ENCODE measurements at places on chromosomes 2 and 18.

GRCh38 chr2:183000846-183001245 lies 37.4 kb downstream of the NCKAP1 start:
- DNase-seq = no peak

GRCh38 chr2:205836477-205837221 lies 154.3 kb downstream of the NRP2 start:
- peak; percentile 34 for DNase-seq

DNA sequence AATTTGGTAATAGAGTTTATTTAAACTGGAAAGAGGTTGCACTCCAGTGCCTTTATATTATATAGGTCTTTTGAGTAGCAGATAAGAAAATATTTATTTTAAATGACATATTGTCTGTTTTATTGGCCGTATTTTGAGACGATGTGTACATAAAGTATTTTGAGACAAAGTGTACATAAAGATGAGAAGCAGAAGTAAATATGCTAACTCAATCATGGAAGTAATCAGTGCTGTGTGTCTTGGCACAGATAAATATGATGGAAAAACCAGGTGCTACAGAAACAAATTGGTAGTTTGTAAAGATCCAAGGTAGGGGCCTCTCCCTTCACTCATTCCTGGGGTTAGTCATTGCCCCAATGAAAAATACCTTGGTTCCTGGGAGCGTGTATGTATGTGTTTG lies 382.9 kb downstream of the DSEL start:
- no peak for DNase-seq

GRCh38 chr2:185147361-185147760 lies 549.0 kb downstream of the ZNF804A start:
- no peak for DNase-seq

DNA sequence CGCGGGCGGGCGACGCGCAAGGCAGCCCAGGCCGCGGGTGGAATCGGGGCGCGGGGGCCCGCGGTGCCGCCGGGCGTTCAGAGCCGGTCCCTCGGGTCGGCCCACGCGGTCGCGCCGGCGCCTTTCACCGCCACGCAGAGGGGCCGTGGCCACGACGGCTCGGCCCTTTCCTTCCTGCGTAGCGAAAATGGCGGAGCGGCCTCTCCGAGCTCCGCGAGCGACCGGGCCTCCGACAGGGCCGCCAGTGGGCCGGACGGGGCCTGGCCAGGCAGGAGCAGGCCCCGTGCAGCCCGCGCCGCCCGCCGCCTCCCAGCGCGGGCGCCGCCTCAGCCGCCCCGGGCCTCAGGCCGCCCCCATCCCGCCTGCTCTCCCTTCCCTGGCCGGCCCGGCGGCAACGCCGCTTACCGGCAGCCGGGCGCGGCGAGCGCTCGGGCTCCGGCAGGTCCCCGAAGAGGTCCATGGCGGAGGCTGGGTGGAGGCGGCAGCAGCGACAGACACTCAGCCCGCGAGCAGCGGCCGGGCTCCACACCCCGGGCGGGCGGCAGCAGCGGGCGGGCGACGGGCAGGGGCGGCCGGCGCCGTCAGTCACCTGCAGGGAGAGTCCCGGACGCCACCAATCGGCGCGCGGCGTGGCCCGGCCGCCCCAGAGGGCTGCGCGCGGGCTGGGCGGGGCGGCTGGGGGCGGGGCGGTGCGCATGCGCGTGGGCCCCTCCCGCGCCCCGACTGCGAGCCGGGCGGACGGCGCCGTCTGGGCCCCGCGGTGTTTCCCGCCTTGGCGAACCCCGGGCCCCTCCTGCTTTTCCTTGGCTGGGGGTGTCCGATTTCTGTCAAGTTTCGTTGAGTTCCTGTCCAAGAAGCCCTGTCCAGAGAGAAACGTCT lies at the start of gene ILKAP:
TSS of gene ILKAP (minus strand) at position 602 of the 879 bp plus-strand sequence. CDS start at position 460, 142 bp downstream.
- DNase-seq = peak; percentile 89

DNA sequence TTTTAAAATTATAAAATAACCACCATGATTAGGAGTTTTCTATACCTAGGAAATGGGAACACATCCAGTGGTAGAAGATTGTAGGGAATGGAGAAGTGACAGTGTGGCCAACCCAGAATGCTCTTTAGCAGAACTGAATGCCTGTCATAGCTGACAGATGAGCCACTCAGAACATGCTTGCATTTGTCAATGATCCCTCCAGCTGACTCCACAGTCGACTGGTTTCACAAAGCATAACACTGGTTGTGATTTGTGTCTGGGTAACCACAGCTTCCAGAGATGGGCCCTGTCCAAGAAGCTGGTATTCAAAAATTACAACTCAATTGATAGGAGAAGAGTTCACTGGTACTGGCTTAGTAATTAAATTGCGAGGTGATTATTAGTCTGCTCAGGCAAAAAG lies 9.0 kb upstream of the CTIF start:
- DNase-seq = no peak

DNA sequence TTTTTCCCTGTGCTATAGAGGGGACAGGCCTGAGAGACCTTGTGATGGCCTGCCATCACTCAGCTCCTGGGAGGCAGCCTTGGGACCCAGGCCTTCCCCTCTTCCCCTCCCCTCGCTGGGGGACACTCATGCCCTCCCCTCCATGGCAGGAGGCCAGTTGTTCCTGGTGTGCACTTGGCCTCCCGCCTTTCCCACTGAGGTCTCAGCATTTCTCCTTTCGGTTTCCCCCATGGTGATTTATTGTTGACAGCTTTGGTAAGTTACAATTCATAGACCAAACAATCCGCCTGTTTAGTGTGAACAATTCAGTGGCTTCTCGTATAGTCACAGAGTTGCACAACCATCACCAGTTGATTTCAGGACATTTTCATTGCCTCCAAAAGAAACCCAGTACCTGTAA lies 10.2 kb upstream of the CNDP1 start:
- DNase-seq = no peak

DNA sequence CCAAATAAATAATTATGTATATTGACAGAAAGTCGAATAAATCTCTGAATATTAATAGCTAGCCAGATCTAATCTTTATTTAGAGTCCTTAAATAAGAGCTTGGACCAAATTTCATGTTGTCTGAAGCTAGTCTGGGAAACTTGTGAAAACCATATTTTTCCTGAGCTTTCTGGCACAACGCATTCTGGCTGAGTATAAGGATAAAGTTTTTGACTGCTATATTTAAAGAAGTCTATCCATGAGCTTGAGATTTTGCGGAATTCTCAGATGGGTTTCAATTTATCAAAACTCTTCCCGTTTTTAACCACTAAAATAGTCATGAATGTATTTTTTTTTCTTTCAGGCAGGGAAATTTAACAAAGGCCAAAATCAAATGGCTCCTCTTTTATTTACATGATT lies 23.8 kb downstream of the FAP start:
- no peak for DNase-seq

DNA sequence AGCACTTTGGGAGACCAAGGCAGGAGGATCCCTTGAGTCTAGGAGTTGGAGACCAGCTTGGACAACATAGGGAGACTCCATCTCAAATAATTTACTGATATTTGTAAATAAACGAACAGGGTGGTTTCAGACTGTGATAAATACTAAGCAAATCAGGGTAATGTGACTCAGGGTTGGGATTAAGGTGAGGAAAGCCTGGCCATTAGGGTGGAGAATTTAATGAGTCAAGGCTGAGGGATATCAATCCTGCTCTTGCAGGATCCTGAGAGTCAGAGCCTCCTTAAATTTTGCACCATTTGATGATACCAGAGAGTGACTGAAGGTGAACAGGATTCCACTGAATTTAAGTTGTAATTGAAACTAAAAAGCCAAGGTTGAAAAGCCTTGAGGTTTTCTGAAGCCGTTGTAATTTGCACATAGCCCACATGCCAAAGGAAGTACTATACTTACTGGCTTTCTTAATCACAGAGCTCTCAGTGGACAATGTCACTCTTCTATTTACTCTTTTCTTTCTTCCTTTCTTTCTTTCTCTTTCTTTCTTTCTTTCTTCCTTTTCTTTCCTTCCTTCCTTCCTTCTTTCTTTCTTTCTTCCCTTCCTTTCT lies 28.6 kb upstream of the AP1S3 start:
- DNase-seq = no peak

GRCh38 chr18:74608681-74609080 lies 11.0 kb downstream of the ZNF407 start:
- no peak for DNase-seq

DNA sequence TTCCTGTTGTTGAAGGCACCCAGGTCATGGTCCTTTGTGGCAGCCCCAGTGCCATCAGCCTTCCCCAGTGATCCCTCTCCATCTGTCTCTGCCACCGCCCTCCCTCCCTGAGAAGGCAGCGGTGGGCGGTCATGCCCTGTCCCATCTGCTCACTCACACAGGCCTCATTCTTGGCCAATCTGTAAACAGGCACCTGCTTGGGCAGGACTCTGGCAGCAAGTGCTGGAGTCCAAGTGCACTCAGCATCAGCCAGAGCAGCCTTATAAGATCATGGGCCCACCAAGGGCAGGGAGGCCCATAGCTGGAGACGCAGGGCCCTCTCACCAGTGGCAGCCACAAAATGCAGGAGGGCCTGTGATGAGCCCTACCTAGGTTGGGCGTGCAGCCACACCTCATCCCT lies 140.9 kb downstream of the TWIST2 start:
- no peak for DNase-seq

- DNase-seq = no peak
Observed at GRCh38 chr18:25332002-25332401, 20.0 kb downstream of the ZNF521 start.

- DNase-seq = no peak
Observed at GRCh38 chr2:105596411-105596921, 148.2 kb upstream of the NCK2 start.

DNA sequence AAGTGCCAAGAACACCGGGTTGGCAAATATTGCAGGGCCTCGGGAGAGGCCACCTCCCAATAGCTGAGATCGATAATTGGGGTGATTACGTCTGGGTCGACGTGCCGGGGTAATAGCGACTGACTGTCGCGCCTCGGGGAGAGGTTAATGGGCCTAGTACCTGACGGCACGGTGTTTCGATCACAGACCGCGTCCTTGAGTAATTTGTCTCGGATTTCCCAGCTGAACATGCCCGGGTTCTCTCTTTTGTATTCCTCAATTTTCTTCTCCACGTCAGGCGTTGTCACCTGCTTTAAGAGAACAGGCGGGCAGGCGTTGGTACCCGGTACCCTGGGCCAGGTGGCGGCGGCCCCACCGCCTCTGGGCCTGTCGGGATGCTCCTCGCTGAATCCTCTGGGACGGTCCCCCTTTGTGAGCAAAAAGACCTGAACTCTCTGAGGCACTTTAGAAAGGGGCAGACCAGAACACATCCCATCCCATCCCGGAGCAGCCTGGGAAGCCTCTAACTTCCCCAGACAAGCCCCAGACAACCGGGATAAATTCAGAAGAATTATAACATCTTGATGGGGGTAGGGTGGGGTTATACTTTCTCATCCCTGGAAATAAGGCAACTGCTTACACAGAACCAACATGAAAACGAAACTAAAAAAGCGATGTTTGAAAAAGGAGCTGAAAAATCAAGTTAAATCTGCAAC lies 3.3 kb downstream of the PAX3 start:
- no peak for DNase-seq

GRCh38 chr2:231605607-231606091 lies 13.0 kb downstream of the TEX44 start:
- DNase-seq = peak; percentile 60

- no peak for DNase-seq
Observed at GRCh38 chr2:221518935-221519625, 53.0 kb downstream of the EPHA4 start.

DNA sequence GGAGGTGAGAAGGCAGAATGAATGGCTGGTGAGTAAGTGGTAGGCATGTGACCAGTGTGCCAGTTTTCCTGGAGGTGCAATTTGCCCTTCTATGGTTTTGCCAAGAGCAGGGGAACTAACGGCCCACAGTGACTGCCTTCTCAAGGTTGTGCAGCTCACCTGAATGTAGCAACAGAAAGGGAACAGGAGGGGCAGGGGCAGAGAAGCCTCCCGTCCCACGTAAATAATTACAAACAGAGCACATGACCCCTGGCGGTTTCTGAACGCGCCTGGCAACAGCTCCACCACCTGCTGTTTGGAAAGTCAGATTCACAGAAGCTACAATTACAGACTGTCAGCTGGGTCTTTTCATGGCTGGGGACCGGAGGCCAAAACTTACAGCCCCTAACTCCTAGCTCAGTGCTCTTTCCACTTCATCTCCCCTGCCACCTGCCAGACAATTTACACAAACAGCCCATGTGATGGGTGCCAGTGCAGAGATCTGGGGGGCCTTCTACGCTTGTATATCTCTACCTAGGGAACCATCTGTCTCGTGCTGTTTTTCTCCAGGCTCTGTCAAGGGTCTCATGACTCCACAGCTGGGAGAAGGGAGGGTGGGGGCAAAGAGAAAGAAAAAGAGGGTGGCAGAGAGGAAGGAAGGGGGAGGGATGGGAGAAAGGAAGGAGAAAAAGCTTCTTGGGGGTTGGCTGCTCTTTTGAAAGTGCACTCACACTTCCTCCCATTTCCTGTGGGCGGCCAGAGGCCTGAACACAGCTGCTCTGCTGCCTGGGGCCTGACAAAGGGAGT lies 69.6 kb downstream of the POLR1A start:
- peak; percentile 56 for DNase-seq

GRCh38 chr2:96430394-96430988 lies 74.7 kb downstream of the NEURL3 start:
- no peak for DNase-seq

GRCh38 chr2:189409647-189410046 lies 31.6 kb upstream of the WDR75 start:
- DNase-seq = no peak

DNA sequence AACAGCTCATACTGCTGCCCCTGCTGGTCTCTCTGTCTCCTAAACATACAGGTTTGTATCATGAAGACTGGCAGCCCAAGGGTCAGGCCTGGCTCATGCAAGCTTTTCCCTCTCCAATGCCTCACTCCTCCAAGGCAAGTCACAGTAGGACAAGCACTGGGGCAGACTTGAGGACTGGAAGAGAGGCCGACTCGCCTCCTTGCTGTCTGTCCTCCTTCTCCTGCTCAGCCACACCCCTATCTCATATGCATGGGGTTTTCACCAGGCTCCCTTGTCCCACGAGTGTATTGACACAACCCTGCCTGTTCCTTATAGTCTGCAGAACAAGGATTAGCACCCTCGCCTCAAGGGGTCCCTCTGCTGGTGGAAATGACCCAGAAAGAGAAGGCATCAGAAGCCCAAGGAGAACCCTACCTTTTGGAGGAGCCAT lies 223.7 kb downstream of the SOX11 start:
- peak; percentile 71 for DNase-seq

All from glutamatergic neuron (in vitro differentiated cells).